ENCODE measurements at places on chromosomes 1 and 21. TPM values are rescaled to one million over a fixed set of nuclear protein-coding genes. Genes with fewer than 3 reads are reported as not detected.
A peak's percentile ranks its signal among the peaks of the same experiment; 100 is the strongest.

DNA sequence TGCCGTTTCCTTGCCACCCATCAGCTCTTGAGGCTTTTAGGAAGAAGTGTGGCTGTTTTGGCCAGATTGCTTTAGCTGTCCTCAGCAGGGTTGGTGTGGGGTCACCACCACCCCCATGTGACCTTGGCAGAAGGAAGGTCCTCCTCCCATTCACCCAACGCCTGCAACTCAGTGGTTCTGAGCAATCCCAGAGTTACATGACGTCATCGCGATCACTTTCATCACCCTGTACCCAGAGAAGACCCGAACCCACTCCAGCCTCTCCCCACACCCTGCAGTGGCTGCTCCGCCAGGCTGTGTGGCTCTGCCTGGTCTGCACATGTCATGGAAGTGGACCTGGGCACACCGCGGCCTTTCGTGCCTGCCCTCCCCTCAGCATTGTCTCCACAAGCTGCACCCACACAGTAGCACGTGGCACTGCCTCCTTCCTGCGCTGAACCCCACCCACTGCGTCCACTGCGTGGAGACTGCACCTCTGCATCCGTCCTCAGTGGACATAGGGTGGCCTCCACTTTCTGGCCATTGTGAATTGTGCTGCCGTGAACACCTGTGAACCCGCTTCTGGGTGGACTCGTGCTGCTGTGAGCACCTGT, 16.5 kb downstream of the FAAP20 start:
- H3K27me3 ChIP-seq, result no peaks in the 10 kb centered on the region
- peaks cover 8% of the 10 kb centered on the region for H3K36me3 ChIP-seq
- no peak overlapping the region for H3K27ac ChIP-seq
- no peak overlapping the region for H3K4me3 ChIP-seq
- DNase-seq, result no peak
- H3K4me1 ChIP-seq, result no peaks in the 10 kb centered on the region

ST3GAL3 gene
- total RNA-seq, result 11.4 TPM

DNA sequence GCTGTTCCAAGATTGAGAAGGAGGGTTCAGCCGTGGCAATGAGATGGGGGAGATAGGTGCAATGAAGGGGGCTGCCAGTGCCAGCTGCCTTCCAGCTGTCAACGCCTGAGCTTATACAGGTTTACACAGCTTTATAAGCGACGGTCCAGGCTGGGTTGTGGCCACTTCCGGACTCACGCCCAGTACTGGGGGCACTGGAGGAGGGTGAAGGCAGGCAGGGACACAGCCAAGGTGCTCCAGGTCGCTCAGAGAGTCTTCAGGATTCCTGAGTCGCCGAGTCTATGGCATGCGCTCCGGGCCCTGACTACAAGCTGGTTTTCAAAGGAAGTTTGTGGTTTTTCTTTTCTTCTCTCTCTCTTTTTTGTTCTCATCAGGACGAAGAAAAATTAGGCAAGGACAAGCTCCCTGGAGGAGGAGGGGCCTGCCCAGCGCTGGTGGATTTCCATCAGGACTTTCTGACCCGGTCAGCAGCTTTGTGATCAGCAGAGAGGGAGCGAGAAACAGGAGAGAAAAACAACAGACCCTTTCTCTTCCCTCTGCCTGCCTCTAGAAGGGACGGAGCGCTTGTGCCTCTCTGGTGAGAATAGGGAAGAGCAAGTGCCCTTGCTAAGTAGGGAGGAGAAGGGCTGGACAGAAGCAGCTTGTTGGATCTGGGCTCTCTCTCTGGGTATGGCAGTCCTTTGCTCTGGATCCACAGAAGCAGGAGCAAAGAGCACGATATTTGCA, at the start of gene MINDY1:
Gene MINDY1 (minus strand): TSS at position 576 of the 726 bp plus-strand sequence. CDS start 4,285 bp downstream, outside the sequence.
- peak within 1 kb of the TSS; percentile 33 for H3K4me3 ChIP-seq
- peak; percentile 65 for DNase-seq
- H3K36me3 ChIP-seq, result peaks cover 8% of the 10 kb centered on the region
- H3K27me3 ChIP-seq, result no peaks in the 10 kb centered on the region
- peaks cover 49% of the 10 kb centered on the region for H3K4me1 ChIP-seq

RAD54L gene
- total RNA-seq, result 0.08 TPM

DNA sequence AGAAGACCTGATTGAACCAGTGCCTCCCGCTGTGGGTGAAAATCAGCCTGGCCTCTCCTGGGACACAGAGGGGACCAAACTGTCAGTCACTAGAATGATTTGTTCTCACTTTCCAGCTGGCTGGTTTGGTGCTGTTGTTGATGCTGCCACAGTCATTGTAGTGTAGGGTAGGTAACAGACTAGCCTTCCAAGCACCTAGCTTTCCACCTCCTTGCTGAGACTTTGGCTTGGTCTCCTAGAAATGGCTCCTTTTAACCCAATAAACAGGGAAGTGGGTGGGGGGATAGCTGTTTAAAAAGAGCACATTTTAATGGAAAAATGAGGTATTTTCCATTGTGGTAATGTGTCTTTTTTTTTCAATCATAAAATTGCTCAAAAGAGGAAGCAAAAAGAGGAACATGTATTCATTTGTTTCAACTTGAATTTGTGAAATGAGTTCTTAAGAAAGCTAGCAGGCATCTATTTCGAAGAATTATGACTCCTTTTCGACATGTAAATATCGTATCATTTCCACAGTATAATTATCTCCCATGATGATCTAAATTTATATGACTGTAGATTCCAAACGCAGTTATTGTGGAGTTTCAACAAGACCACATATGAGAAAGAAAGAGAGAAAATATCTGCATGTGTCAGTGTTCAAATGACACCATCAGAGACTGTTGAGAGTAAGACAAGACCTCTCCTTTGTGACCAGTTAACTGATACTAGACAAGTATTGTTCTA, 190.1 kb downstream of the HLX start:
- H3K27ac ChIP-seq, result no peak overlapping the region
- H3K27me3 ChIP-seq, result no peaks in the 10 kb centered on the region
- H3K4me3 ChIP-seq, result no peak overlapping the region
- DNase-seq, result no peak
- H3K4me1 ChIP-seq, result no peaks in the 10 kb centered on the region

GRCh38 chr1:243924188-243924587, 74.1 kb upstream of the AKT3 start:
- H3K27me3 ChIP-seq, result peaks cover 5% of the 10 kb centered on the region
- H3K4me1 ChIP-seq, result no peaks in the 10 kb centered on the region
- H3K4me3 ChIP-seq, result no peak overlapping the region
- H3K36me3 ChIP-seq, result no peaks in the 10 kb centered on the region

GRCh38 chr1:2224631-2225428, 3.3 kb upstream of the SKI start:
- peaks cover 10% of the 10 kb centered on the region for H3K4me1 ChIP-seq
- no peaks in the 10 kb centered on the region for H3K27me3 ChIP-seq
- no peak overlapping the region for H3K4me3 ChIP-seq
- no peaks in the 10 kb centered on the region for H3K36me3 ChIP-seq
- DNase-seq, result no peak

DNA sequence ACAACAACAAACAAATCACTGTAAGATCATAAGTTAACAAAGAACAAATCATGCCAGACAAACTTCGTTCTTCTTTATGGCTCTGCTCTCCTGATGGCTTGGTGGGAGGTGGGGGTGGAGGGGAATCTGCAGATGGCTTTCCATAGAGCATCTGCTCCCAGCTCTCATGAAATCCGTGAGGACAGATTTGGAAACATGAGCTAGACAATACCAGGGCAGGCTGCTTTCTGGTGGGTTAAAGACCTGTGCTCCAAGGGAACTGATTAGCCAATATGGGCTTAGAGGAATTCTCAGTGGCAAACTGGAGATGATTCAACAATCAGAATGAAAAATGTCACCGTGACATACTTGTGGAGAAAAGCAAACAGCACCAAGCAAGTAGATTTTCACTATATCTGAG, 69.4 kb upstream of the TLR5 start:
- H3K36me3 ChIP-seq, result no peaks in the 10 kb centered on the region
- no peak for DNase-seq
- no peaks in the 10 kb centered on the region for H3K4me1 ChIP-seq
- no peaks in the 10 kb centered on the region for H3K27me3 ChIP-seq
- no peak overlapping the region for H3K4me3 ChIP-seq
- H3K27ac ChIP-seq, result no peak overlapping the region

GRCh38 chr1:62450301-62450700, 13.5 kb downstream of the USP1 start:
- no peaks in the 10 kb centered on the region for H3K4me1 ChIP-seq
- no peak overlapping the region for H3K4me3 ChIP-seq
- DNase-seq, result no peak
- no peak overlapping the region for H3K27ac ChIP-seq

DNA sequence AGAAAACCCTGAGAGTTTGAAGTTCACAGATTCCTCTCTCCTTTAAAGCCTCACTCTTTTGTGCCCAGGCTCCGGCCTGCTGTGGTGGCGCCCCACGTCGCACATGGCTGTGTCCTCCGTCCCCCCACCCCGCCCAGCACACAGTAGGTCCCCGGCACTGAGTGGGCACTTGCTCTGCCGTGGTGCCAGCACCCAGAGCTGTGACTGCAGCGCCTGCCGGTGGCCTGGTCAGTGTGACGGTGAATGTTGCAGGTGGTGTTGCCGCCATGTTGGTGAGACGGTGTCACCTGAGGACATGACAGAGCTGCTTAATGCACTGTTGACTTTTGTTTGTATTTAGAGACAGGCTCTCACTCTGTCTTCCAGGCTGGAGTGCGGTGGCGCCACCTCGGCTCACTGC, 3.4 kb downstream of the ATAD3C start:
- H3K4me1 ChIP-seq, result no peaks in the 10 kb centered on the region
- H3K27ac ChIP-seq, result no peak overlapping the region
- H3K4me3 ChIP-seq, result no peak overlapping the region
- DNase-seq, result no peak

- peaks cover 11% of the 10 kb centered on the region for H3K4me1 ChIP-seq
- H3K36me3 ChIP-seq, result no peaks in the 10 kb centered on the region
- H3K27me3 ChIP-seq, result no peaks in the 10 kb centered on the region
- no peak for DNase-seq
These were observed 1.1 kb upstream of the MTMR11 start for GRCh38 chr1:149937759-149938158.

DNA sequence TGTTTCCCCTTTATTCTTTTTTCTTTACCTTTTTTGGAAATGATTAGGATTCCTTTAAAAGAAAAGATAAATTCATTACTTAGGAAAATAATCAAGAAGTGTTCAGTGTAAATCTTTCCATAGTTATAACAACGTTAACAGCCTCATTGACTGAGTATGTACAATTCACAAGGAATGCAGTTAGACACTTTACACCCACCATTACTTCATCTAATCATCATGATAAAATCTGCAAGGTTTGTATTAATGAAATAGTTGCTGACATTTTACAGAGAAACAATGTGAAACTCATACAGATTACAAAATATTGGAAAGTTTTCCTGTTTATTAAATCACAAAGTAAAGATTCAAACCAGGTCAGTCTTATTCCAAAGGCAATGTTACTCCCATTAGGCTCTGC, 59.3 kb upstream of the NEGR1 start:
- H3K27ac ChIP-seq, result no peak overlapping the region
- no peaks in the 10 kb centered on the region for H3K27me3 ChIP-seq
- H3K36me3 ChIP-seq, result no peaks in the 10 kb centered on the region
- no peaks in the 10 kb centered on the region for H3K4me1 ChIP-seq
- DNase-seq, result no peak
- H3K4me3 ChIP-seq, result no peak overlapping the region

BNIPL gene
- 0.84 TPM for total RNA-seq
